ENCODE measurements at places on chromosomes 3 and 15.

DNA sequence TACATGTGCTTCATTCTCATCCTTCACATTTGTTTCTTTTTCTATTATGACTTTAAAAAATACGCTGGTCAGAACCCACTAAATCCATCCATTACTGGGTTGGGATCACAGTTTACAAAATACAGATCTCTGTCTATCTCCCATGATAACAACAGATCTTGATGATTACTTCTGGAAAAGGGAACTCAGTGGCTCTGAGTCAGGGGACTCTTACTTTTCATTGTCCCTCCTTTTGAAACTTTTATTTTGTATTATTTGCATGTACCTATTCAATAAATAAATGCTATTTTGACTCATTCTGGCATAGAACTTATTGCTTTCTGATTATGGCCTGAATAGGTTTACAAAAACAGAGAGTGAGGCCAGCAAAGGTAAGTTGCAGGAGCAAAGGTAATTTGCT, 11.6 kb upstream of the RASGRP1 start:
- DNase-seq, result no peak

DNA sequence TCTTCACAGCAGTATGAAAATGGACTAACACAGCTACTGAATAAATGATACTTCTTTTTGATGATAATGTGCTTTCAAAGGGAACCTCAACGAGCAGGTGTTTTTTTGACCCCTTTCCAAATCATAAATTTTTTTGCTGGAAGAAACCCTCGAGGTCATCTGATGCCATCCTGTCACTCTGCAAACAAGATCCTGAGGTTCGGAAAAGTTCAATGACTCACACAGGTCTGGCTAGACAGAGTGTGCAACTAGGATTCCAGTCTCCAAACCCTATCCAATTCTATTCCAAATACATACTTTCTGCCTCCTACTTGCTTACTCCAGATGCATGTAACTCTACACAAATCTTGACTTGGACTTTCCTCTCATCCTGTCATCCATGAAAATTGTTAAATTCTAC, 124.7 kb downstream of the NEDD4 start:
- no peak for DNase-seq

- DNase-seq, result no peak
These were observed 356.6 kb downstream of the VGLL3 start for GRCh38 chr3:86634361-86634760.

- no peak for DNase-seq
These were observed 28.5 kb downstream of the PLSCR4 start for GRCh38 chr3:146222204-146223046.

- no peak for DNase-seq
These were observed 101.3 kb downstream of the NR2F2 start for GRCh38 chr15:96431786-96432185.

DNA sequence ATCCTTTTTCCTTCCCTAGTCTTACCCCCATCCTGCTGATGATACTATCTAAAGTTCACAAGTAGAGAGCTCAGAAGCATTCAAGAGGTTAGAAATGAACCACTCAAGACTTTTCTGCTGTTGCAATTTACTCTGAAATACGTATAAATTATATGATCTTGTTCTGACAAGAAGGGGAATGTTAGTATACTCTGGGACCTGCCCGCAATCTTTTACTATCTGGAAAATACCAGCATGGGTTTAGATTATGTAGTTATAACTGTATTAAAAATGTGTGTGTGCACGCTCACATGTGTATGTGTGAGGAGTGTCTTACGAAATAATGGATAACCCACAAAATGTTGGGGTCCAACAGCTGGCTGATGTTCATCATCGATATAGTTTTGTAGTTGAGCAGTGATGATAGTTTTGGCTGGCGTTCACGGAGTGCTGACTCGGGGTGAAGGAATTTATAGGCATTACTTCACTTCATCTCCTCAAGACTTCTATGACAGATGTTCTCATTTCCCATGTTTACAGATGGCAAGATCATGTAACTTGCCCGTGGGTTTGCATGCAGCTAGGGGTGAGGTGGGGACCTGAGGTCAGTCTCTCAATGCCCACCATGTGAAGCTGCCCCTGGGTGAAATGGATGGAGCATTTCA, 297.5 kb upstream of the LYSMD4 start:
- DNase-seq, result no peak

- no peak for DNase-seq
These were observed 6.7 kb downstream of the SLC51A start for GRCh38 chr3:196222876-196223595.

DNA sequence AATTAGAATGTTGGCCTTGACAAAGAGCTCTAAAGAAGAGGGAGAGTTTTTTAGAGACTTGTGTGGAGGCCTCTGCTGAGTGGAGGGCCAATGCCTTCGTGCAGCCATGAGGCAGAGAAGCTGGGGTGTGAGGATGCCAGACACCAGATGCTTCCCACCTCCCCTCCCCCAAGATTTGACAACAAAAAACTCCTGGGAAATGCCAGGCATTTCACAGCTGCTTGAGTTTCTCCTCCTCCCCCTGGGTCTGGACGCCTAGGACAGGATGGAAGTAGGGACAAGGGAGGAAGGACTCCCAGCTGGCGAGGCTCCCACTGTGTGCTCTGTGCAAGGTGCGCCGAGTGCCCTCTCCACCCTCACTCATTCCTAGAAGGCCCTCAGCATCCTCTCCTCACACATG, 20.1 kb downstream of the TGM4 start:
- DNase-seq, result no peak

- DNase-seq, result no peak
These were observed 103.2 kb upstream of the BNIP2 start for GRCh38 chr15:59792359-59792758.

DNA sequence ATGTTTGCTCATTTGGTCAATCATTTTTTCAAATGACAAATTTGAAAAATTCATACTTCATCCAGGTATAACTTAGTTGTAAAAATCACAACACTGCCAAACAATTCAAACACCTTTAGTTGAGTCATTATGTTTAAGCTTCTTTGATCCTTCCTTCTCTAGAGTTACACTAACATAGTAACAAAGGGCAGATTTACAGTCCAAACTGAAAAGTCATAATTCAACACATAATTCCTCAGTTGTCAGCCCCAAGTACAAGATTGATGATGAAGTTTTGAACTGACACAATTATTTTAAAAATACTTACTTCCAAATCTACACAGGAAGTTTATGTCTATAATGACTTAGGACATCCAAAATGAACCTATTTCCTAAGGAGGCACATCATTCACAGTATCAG, 264.1 kb downstream of the LSAMP start:
- no peak for DNase-seq

DNA sequence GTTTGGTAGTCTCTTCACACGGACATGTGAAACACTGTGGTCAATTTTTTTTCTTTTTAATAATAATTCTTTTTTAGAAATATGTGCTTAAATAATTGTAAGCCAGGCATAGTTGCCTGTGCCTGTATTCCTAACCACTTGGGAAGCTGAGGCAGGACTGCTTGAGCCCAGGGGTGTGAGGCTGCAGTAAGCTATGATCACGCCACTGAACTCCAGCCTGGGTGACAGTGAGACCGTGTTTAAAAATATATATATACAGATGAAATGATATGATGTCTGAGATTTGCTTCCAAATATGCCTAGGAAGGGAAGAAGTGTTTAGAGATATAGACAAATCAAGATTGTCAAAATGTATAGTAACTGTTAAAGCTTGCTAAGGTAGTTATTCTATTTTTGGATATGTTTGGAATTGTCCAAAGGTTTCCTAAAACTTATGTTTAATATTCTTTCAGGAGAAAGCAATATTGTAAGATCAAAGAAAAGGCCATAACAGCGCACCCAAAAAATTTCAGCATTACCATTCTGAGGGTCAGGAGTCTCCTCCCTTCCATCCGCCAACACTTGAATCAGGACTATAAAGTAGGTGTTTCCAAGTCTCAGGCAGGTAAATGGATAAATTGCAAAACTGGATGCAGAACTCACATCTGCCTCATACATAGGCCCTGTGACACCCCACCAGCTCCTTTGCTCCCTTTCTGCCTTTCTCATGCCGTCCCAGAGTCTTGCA, 532 bp upstream of the SELENOT start:
- DNase-seq, result peak; percentile 22

DNA sequence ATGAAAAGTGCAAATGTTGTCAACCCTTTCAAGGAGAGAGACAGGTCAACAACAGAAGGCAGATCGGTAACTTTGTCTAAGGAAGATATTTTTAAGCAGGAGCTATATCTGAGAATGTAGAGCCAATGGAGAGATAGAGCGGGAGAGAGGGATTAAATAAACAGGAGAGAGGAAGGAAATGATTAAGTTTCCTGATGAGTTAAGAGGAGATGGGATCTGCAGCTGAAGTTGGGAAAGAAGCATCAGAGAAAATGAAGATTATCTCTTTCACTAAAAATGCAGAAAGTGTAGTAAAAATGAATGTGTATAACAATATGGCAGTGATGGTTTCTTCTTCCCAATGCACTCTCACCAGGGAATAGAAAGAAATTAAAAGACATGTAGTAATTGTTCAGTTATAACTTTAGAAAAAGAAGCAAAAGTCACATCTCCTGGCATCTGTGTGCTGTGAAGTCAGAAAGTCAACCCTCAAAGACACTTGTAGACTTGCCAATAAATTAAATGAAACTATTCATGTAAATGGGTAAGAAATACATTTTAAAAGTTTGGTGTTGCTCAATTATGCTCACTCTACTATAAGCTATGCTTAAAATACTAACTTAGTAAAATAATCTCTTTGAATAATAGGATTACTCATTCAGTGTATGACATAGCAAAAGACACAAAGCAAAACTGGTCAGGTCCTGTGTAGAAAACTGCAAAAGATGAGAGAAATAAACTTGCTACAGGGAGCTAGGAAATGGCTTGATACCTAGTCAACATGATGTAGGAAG, 264.6 kb downstream of the ZIC4 start:
- DNase-seq, result no peak

DNA sequence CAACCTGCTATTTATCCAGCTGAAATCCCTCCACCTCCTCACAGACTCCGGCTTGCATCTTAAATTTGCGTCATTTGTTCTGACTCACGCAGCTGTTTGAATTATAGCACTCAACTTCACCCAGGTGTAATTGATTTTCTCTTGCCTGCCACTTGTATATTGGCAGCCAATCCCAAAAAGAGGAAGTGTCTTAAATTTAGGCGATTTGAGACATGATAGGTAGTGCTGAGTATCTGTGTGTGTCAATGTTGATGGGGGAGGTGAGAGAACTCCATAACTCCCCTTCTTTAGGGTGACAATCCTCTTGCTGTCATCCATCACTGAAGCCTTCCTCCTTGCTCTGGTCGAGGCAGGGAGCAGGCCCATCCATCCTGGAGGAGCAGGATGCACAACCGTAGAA, 77.2 kb upstream of the TPRG1 start:
- DNase-seq, result no peak

DNA sequence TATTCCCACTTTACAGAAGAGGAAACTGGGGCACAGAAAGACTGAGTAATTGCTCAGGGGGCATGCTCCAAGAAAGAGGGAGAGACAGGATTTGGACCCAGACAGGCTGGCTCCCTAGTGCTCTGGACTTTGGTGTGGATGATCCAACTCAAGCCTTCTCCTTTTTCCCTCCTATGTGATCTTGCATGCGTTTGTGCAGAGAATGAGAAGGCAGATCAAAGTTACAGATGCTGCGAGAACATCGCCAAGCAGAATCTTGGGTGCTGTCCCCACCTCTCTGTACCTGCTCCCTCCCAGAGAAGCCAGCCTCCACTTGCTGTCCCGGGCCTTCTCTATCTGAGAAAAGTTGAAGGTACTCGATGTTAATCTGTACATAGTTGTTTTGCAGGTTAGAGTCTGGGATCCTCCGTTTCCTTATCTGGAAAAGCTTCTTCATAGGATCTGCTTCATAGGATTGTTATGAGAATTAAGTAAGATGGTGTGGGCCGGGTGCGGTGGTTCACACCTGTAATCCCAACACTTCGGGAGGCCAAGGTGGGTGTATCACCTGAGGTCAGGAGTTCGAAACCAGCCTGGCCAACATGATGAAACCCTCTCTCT, 10.2 kb downstream of the GNB5 start:
- no peak for DNase-seq

DNA sequence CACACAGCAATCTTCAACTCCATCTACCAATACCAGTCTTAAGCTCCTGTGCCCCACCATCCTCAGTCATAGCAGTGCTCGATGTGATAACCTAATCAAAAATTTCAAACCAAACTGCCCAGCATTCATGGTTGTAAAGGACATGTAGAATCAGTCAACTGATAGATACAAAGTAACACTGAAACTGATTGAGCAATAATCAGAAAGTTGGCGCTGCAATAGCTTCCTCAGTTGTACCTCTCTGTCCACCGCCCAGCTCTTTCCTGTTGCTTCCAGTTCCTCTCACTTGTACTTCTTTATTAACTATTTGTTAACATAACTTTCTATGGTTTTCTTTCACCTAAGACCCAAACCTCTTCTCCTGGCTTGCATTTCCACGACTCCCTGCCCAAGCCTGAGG, 745.7 kb downstream of the PDCD6IP start:
- DNase-seq, result no peak

GRCh38 chr15:42274702-42274989, 1.4 kb upstream of the TMEM87A start:
- DNase-seq, result no peak

GRCh38 chr3:109191421-109191820, 54.9 kb downstream of the C3orf85 start:
- DNase-seq, result no peak

- peak; percentile 98 for DNase-seq
These were observed 10.0 kb downstream of the GATA2 start for GRCh38 chr3:128482666-128483656.

DNA sequence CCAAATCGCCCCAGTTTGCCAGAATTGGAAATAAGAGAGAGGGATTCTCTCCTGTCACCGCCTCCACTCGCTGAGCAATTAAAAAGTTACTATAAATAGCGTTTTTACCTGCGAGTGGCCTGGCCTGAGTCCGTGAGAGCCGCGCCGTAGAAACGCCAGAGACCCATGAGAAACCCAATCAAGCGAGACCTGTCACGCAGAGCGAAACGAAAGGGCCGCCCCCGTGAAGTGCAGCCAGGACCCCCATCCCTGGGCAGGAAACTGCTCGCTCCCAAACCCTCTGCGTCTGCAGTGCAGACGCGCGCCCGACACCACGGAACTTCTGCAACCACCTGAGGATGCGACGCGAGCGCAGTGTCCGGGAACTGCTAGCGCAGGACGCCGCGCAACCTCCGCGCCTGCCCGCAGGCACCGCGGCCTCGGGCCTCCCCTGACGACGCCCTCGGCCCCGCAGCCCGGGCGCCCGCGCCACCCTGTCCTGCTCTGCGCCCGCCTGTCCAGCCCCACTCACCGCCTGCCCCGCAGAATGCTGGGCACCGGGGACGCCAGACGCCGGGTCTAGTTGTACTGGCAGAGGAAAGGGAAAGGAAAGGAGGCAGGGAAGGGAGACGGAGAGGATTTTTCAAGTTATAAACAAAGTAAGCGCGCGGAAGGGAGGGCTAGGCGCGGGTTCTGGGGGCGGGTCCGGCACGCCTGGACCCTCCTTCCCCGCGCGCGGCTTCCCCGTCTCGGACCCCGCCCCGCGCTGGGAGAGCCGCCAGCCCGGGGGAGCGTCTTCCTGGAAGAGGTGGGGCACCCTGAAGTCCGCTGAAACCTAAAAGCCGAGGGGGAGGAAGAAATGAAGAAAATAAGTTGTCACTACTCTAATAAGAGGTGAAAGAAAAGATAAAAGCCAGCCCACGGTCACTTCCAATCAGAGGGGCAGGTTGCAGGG, at the start of gene PLSCR4:
TSS of gene PLSCR4 (minus strand) at position 657 of the 934 bp plus-strand sequence. CDS start 29,034 bp downstream, outside the sequence.
- DNase-seq, result peak; percentile 91

- no peak for DNase-seq
These were observed 1.6 kb upstream of the KLF15 start for GRCh38 chr3:126358816-126359181.

- DNase-seq, result no peak
These were observed 8.4 kb downstream of the TMEM40 start for GRCh38 chr3:12750658-12751071.

Measured in hematopoietic multipotent progenitor cell treated with erythropoietin and hydrocortisone succinate and interleukin-3 and kit ligand, for 6 days (in vitro differentiated cells).